ENCODE measurements at places on chromosomes 5 and 9. TPM values are rescaled to one million over a fixed set of nuclear protein-coding genes. Genes with fewer than 3 reads are reported as not detected.

DNA sequence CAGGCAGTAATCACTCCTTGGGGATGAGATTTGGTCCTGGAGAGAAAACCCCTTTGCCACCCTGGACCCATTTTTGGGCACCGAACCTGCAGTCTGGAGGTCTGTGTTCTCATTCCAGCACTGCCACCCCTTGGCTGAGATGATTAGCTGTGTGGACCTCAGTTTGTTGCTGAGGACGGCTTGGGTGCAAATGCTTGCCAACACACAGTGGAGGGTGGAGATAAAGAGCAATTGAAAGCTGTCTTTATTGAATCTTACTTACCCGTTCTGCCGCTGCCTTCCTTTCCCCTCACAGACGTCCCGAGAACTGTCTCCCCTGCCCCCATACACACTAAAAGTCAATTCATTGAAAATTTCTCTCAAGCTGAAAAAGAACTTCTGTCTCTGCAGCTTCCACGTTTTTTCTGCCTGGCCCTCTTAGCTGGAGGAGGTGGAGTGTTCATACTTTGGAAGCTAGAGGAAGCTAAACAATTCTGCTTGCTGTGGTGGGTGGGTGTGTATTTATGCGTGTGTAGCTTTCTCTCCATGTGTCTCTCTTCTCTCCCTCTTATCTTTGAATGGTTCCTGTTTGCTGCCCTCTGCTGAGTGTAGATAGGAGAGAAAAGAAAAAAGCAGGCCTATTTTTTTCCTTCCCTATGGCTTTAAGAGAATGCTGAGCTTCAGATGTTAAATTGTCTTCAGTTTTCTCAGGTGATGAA, 6.6 kb downstream of the GALNT10 start:
- DNase-seq = no peak

GRCh38 chr9:97557606-97558095, 56.2 kb downstream of the TMOD1 start:
- DNase-seq = no peak

- no peak for DNase-seq
These were observed 567.4 kb downstream of the PRR16 start for GRCh38 chr5:121031491-121031890.

DNA sequence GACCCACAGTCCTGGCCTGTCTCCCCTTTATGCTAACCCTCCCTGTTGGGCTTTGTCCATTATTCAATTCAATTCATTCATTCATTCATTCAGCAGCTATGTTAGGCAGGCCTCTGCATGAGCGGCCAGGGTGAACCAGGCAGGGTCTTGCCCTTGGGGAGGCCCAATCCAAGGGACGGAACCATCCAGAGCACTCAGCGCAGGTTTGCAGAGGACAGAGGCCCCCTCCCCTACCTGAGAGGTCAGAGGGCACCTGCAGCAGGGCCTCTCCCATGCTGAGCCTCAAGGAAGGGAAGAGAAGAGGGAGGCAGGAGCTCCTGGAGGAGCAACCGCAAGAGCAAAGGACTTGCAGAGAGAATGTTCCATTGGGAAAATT, 61.4 kb downstream of the C9orf50 start:
- no peak for DNase-seq

- DNase-seq = peak; percentile 36
These were observed 996 bp upstream of the GAS1 start for GRCh38 chr9:86948074-86948929.

- no peak for DNase-seq
These were observed 443.4 kb upstream of the ST8SIA4 start for GRCh38 chr5:101346447-101346846.

DNA sequence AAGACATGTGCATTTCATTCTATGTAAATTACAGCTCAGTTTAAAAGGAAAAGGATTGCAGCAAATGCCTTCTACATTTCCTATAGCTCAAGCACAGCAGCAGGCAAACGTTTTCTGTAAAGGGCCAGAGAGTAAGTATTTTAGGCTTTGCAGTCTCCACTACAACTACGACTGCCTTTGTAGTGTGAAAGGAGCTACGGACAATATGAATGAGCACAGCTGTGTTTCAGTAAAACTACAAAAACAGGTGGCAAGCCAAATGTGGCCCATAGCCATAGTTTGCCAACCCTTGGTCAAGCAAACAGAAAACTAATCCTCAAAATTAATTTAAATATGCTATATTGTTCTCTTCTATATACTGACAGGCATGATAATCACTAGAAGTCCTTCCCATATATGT, 7.2 kb downstream of the PTBP3 start:
- DNase-seq = no peak

GRCh38 chr5:79990205-79990597, 861 bp downstream of the MTX3 start:
- no peak for DNase-seq

PCDHGA6 gene
- polyA plus RNA-seq = not detected

ZNF782 gene
- polyA plus RNA-seq = 2.4 TPM

REEP2 gene
- 0.21 TPM for polyA plus RNA-seq

ACOT12 gene
- not detected for polyA plus RNA-seq

SPRY4 gene
- polyA plus RNA-seq = not detected

MLANA gene
- polyA plus RNA-seq = not detected

All from CD4-positive, CD25-positive, alpha-beta regulatory T cell (primary cell).